Naive thymus-derived CD8-positive, alpha-beta T cell (primary cell): ENCODE measurements at places on chromosomes 6 and 20. TPM values are rescaled to one million over a fixed set of nuclear protein-coding genes. Genes with fewer than 3 reads are reported as not detected.

The LY6G6C gene
- not detected for polyA plus RNA-seq

The MUC21 gene
- not detected for polyA plus RNA-seq

The IL17F gene
- polyA plus RNA-seq = not detected

The FOXC1 gene
- polyA plus RNA-seq = not detected
